RKO (cell line): ENCODE measurements at places on chromosomes 3 and 15.
A peak's percentile ranks its signal among the peaks of the same experiment; 100 is the strongest.

- peak; percentile 20 for DNase-seq
Observed at GRCh38 chr3:84978843-84979242, 20.1 kb downstream of the CADM2 start.

GRCh38 chr3:3817865-3818264 is 18.6 kb downstream of the LRRN1 start:
- no peak for DNase-seq

DNA sequence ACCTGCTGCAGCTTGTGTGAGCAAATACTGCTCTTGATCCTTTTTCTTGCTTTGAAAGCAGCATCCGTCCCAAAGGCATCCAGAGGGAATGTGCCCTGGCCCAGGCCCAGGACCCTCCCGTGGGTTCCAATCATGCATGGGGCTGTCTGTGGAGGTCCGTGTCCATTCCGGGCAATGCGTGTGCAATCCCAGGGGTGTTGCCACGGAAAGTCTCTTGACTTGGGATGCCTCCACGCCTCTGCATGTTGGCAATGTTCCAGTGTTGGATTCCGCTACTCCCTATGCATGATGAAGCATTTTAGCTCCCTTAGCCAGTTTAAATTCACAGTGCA is 105.7 kb downstream of the SNRPN start:
- no peak for DNase-seq

GRCh38 chr15:45644437-45644836 is 9.6 kb downstream of the SQOR start:
- DNase-seq = no peak

- no peak for DNase-seq
Observed at GRCh38 chr15:68830141-68830785, 9.6 kb upstream of the ANP32A start.

GRCh38 chr3:184291044-184291737 is 7.8 kb upstream of the PSMD2 start:
- no peak for DNase-seq

- no peak for DNase-seq
Observed at GRCh38 chr15:69606144-69606543, 153.5 kb downstream of the RPLP1 start.

DNA sequence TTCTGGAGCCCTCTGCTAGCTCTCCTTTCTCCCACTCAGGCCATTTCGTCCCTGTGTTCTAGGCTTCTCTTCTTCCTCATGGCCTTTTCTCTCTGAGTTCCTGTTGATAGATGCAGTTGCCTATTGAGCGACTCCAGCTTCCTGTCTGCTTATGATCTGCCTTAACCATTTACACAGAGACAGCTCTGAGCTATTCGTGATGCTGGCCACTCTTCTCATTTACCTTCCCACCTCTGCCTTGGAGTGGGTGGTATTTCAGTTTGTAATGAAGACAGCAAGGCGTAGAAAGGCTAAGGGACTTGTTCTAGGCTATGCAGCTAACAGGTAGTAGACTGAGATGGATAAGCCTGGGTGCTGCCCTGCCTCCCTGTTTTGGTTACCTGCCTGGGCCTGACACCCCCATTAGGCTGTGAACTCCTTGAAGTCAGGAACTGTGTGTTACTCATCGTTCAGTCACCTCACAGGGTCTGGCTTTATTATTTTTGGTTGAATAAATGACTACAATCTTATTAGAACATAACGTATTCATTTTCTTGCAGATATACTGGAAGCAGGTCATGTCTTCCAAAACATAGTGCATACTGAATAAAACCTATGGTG is 12.6 kb upstream of the ZBTB47 start:
- DNase-seq = no peak

DNA sequence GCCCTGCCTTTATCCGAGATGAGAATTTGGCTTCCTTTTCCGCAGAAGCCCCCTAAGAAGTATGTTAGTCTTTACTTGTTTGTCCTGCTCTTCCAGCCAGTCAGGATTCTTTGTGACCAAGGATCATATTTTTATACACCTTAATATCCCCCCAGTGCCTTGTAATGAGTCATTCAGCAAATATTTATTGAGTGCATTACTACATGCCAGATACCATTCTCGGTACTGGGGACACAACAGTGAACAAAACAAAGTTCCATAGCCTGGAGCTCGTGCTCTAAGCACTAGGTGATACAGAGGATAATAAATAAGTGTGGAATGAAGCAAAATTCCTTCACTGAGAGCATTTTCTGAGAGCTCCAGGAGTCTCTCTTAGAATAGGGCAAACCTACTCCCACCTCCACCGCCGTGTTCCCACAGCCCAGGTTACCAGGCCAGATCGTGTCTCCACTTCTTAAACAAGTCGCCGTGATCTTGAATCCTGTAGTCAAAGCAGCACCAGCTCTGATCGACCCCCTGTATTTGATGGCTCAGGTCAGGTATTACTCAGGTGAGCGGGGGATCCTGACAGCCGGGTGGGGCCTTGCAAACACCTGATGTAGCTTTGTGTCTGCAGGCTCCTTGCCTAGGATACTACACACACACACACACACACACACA is 18.5 kb downstream of the TTC21A start:
- no peak for DNase-seq

- DNase-seq = no peak
Observed at GRCh38 chr3:18344306-18345014, 80.7 kb downstream of the SATB1 start.

GRCh38 chr15:77599899-77600298 is 32.8 kb downstream of the LINGO1 start:
- no peak for DNase-seq
